Esophagus squamous epithelium (tissue), 5 donors: ENCODE measurements at places on chromosomes 1 and 21.

DNA sequence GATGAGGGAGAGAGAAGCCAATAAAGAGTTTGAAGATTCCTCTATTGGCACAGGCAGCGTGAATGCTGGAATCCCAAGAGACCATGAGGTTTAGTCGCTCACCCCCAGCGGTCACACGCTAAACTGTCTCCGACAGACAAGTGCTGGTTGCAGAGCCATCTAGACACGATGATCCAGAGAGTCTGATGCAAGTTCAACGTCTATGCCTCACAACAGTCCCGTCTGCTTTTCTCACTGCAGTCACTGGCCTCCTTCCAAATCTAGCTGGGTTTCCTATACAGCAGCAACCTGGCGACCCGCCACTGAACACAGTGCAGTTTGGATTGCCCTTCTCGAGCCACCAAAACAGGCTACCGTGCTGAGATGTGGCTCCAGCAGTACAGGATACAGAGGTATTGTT lies 98.6 kb upstream of the KRTAP19-8 start:
- no peak for DNase-seq

DNA sequence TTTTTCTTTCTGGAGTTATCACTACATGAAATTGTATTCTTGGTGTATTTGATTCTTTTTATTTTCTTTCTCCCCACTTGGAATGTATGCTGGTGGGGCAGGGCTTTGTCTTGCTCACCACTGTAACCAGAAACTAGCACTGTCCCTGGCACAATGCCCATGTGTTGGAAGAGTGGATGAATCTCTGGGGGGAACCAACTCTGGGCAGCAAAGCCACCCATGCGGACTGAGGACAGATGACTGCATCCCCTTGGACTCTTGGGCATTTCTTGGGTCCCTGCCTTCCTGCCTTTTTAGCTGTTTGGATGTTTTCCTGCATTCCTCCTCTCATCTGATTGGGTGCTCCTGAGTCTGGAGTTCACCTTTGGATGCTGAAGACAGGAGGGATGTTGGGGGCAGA lies 6.1 kb downstream of the CYP4B1 start:
- DNase-seq, result no peak

DNA sequence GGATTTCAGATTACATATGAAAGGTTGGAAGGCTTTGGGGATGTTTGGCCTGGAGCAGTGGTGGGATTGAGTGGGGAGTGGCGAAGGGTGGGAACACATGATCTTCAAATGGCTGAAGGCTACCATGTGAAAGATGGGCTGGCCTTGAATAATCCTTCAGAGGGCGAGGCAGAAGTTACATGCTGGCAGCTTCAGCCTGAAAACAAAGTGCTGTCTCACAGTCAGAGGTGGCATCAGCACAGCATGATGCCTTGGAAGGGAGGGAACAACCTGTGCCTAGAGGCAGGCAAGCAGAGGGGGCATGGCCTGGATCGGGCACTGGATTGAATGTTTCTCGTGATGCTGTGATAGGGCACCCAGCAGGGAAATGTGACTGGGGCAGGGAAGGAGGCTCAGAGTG lies 130.8 kb downstream of the BEND5 start:
- no peak for DNase-seq

DNA sequence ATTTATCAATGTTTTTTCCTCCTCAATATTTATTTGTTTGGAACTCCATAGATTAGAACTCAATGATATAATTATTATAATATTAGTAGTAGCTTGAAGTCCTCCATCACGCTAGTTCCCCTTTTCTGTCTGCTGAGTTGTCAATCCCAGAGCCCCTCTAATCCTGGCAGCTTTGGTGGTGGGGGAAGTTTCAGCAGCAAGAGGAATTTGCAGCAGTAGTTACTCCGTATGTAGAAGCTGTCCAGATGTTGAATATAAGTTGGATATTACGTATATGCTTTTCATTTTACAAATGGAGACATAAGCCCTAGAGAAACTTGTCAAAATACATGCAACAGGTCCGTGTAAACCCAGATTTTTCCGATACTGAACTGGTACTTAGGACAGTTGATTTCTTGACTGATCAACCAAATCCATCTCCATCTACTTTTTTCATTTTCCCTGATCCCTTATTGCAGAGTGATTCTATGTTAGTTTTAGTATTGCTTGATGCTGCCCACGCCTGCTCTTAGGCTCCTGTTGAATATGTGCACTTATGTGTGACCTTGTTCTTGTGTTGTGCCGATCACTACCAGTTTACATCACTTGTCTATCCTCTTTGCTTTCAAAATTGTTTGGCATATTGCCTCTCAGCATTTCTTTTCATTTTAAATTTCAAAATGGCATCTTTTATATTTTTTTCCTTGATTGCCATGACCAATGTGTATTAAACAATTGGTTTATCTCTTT lies 28.1 kb downstream of the SMAP2 start:
- DNase-seq, result no peak

DNA sequence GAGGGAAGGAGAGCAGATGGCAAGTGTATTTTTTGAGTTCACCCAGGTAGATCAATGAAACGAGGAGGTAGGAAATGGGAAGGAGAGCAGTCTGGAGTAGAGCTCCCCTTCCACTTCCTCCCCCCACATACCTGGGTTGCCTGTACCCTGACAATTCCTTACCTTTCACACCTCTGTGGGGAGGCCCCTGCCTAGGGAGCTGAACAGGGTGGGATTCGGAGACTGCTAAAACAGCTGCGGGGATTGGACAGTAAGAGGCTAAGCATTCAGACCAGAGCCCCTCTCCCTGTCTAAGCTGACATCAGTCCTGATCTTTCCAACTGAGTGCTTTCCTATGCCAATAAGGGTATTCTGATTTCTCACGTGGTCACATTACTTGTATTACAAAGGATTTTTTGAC lies 14.5 kb downstream of the RCSD1 start:
- no peak for DNase-seq

DNA sequence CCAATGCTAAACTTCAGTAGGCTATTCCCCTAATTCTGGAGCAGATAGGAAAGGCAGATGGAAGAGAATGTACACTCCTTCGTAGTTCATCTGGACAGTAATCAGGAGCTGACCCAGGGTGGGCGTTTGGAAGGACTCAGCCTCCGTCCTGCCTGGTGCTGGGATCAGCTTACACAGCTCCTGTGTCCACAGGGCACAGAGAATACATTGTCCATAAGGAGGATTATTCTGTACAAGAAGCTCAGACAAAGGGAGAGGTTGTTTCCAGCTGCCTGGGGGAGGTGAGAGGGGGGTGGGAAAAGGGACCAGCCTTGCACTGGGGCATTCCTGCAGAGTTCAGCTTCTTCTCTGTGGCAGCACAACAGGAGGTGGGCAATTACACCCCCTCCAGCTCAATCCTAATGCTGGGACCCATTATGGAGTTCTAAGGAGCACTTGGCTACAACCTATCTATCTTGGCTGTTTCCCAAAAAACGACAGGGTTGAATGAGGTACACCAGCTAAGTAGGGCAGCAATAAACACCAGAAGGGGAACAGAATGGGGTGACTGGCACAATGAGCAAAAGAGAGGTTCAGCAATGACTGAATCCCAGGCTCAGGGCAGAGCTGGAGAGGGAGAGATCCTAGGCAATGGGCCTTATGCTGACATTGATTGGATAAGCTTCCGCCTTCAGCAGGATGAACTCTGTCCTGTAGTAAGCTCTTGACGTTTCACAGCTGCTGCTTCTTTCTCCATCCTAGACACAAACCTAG lies 7.4 kb downstream of the MED8 start:
- no peak for DNase-seq

DNA sequence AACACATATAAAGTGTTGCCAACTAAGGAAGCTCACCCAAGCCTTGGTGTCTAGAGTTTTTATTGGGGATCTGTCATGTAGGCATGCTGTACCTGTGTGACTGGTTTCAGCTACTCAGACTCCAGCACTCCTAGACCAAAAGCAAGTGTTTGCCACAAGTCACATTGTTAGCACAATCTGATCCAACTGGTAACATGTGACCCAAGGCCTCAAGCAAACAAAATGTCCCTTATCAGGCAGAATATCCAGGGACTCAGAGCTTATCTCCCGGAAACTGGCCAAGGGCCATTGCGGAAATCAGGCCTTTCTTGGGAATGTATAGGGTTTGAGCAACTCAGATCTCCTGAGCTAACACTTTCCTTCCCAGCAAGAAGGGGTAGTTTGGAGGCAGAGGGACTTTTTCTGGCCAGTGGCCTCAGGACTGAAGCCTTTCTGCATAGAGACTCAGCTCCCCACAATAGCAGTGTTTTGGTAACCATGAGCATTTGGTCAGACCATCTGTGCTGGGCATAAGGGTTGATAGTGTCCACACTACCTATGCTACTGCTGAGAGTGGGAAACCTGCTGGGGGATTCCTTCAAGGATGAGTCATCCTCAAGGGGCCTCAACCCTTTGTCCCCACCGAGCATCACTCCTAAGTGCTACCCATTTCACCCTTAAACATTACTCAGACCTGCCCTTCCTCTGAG lies 29.6 kb downstream of the NHLH2 start:
- DNase-seq, result no peak

GRCh38 chr1:118102445-118102844 lies 82.6 kb downstream of the SPAG17 start:
- no peak for DNase-seq

DNA sequence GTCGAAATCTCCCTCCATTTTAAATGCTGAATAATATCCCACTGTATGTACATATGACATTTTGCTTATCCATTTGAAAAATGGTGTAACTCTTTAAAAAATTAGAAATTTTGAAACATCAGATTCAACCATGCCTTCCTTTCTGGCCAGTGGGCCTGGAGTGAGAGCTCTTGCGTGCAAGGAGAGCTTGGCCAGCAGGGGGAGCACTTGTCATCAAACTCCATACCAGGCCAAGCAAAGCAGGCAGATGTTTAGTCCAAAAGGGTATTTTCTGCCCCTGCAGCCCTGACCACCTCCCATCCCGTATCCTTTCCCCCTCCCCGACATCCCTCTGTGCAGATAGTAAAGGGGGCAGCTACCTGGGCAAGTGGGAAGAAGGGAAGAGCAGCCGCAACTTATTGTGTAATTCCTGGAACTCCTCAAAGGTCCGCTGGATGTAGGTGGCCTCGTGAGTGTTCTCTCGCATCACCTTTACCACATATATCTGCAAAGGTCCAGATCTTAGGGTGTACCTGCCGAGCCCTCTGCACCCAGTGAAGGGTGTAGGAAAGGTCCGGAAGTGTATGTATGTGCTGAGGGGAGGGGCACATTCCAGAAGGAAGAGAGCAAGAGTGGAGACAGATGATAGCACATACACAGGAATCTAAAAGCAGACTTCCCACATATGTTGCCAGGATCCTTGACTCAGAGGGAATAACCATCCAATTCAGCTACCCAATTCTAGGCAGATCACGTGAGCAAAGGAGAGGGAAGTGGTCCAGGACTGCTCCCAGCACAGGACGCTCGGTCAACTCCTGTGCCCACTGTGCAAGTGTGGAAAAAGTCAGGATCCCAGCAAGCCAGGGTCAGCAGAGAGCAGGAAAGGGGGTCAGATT lies 19.9 kb upstream of the PPP1R15B start:
- peak; percentile 43 for DNase-seq

- DNase-seq, result no peak
Measured at GRCh38 chr1:198933515-198934222, 294.8 kb downstream of the PTPRC start.

DNA sequence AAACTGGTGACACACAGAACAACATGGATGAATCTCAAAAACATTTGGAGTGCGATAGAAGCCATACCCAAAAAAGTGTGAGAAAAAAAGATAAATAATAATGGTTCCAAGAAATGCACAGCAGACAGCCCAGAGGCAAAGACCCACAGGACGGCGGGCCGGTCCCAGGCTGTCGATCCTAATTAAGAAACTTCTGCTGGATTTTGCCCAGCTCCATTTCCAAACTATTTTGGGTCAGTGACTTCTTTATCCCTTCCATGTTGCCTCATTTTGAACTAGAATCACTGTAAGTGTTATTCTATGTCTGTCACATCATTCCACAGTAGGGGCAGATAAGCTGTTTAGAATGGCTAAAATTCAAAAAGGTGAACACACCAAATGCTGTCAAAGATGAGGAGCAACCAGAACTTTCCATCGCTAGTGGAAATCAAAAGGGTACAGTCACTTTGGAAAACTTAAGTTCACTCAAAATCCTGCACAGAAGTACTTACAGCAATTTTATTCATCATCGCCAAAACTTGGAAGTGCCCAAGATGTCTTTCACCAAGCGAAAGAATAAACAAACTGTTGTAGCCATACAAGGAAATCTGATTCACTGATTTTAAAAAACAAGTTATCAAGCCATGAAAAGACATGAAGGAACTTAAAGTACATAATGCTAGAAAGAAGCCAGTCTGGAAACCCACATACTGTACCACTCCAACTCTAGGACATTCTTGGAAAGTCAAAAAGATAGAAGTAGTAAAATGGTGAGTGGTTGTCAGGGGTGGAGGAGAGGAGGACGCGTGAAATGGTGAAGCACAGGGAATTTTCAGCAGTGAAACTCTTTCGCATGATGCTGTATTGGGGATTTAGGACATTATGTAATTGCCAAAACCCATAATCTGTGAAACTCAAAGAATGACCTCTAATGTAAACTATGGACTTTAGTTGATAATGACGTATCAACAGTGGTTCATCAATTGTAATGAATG lies 7.5 kb downstream of the NBPF1 start:
- DNase-seq, result no peak

- DNase-seq, result no peak
Measured at GRCh38 chr1:33990281-33990680, 126.4 kb downstream of the HMGB4 start.

GRCh38 chr1:114040273-114041015 lies 61.2 kb downstream of the OLFML3 start:
- no peak for DNase-seq

GRCh38 chr1:223650465-223650864 lies 15.0 kb downstream of the CAPN8 start:
- no peak for DNase-seq

GRCh38 chr1:49556676-49557234 lies 467.0 kb downstream of the AGBL4 start:
- no peak for DNase-seq

GRCh38 chr1:153771841-153772593 lies 3.2 kb upstream of the SLC27A3 start:
- DNase-seq, result no peak

- no peak for DNase-seq
Measured at GRCh38 chr1:16068356-16069270, 4.8 kb downstream of the FAM131C start.

DNA sequence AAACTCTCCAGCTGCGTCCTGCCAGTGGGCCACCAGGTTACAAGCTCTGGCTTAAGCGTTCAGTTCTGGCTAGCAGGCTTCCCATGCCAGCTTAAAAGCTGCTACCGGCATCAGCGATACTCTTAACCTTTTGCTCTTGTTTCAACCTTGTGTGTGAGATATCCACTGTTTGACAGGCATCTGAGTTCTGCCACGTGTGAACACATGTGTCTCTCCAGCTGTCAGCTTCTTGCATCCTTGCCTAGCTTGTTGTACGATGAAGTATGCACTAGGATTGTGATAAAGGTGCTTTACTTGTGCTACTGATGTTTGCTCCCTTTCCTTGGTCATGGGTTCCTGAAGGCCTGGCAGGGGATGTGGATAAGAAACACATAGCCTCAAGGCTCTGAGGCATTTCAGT lies 201.6 kb downstream of the PRDM2 start:
- DNase-seq, result no peak

- no peak for DNase-seq
Measured at GRCh38 chr1:183881387-183882131, 76.6 kb downstream of the RGL1 start.

GRCh38 chr1:214310010-214310409 lies 29.1 kb downstream of the SMYD2 start:
- no peak for DNase-seq
